ENCODE measurements at places on chromosomes 5 and 9. TPM values are rescaled to one million over a fixed set of nuclear protein-coding genes. Genes with fewer than 3 reads are reported as not detected.

TAL2 gene
- not detected for total RNA-seq

- no peak for DNase-seq
Measured at GRCh38 chr5:10772901-10773585, 12.0 kb upstream of the DAP start.

- no peak for DNase-seq
Measured at GRCh38 chr5:42020788-42021530, 95.9 kb downstream of the FBXO4 start.

GRCh38 chr9:109857336-109857735 lies 77.3 kb downstream of the PALM2AKAP2 start:
- no peak for DNase-seq

- DNase-seq = no peak
Measured at GRCh38 chr5:32536246-32536645, 49.1 kb upstream of the SUB1 start.

- no peak for DNase-seq
Measured at GRCh38 chr5:10661401-10661800, 97.5 kb downstream of the ANKRD33B start.

DNA sequence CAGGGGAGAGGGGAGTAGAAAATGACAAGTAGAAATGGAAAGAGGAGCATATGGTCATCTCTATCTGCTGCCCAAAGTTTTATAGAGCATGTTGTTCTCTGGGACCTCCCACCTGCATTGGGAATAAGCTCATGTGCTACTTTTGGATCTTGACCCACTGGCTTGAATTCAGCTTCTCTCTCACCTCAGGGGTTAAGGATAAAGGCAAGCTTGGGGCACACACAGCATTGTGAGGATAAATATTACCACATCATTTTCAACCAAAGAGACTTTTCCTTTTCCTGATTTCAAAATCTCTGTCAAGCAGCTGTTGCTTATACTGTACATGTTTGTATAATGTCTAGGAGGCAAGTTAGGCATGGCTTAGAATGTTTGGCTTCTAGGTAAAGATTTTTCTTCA lies 16.6 kb downstream of the ATP10B start:
- no peak for DNase-seq

DNA sequence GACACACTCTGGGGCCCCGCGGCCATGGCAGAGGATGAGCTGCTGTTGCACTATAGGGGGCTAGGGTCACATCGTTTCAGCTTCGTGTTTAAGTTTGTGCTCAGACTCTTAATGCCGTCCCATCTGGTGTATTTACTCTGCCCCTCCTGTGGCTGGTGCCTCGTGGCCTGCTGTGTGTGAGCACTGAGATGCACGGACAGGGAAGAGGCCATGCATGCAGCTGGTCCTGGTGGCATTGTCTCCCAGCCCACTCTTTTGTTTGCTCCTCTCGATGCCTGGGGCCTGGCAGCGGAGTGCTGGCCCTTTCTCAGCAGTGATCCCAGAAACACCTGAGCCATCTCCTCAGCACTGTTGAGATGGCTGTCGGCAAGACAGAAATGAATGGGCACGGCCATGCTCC lies 30.0 kb upstream of the PHF2 start:
- no peak for DNase-seq
